ENCODE measurements at places on chromosomes 4 and X. TPM values are rescaled to one million over a fixed set of nuclear protein-coding genes. Genes with fewer than 3 reads are reported as not detected.

The MAGEC1 gene
- not detected for total RNA-seq

The SLC16A2 gene
- 6.3 TPM for total RNA-seq

The FAM9C gene
- not detected for total RNA-seq

The CYP2U1 gene
- 3.2 TPM for total RNA-seq

The PABPC1L2A gene
- total RNA-seq, result not detected

The CDS1 gene
- total RNA-seq, result 20.7 TPM

The DMP1 gene
- not detected for total RNA-seq

The CFAP299 gene
- total RNA-seq, result not detected

The USP27X gene
- 2.0 TPM for total RNA-seq

The C4orf51 gene
- not detected for total RNA-seq

The VCX gene
- total RNA-seq, result not detected

The DDX53 gene
- not detected for total RNA-seq

The IL1RAPL1 gene
- total RNA-seq, result not detected

The RHOH gene
- total RNA-seq, result not detected

The XKRX gene
- total RNA-seq, result 1.6 TPM

The SMC1A gene
- total RNA-seq, result 44.8 TPM

The AFF2 gene
- 0.37 TPM for total RNA-seq

The ARHGAP6 gene
- total RNA-seq, result 0.14 TPM

The POLA1 gene
- 6.2 TPM for total RNA-seq

The DDX60 gene
- total RNA-seq, result 5.9 TPM

The ARX gene
- total RNA-seq, result not detected

The GLRA2 gene
- not detected for total RNA-seq

The DDIT4L gene
- total RNA-seq, result 0.14 TPM

The FAM9A gene
- total RNA-seq, result not detected

The SYP gene
- total RNA-seq, result 0.51 TPM

The NAT8L gene
- not detected for total RNA-seq

The CCDC160 gene
- total RNA-seq, result 0.23 TPM

The VCX3A gene
- total RNA-seq, result not detected

The ASMT gene
- total RNA-seq, result not detected

Measured in airway epithelial cell (primary cell).